Neural crest cell (in vitro differentiated cells): ENCODE measurements at places on chromosomes 7 and 10. TPM values are rescaled to one million over a fixed set of nuclear protein-coding genes. Genes with fewer than 3 reads are reported as not detected.

GRCh38 chr7:30032310-30033125 lies 4.3 kb downstream of the PLEKHA8 start:
- no peak for DNase-seq

GRCh38 chr7:130961128-130961601 lies 227.2 kb upstream of the KLF14 start:
- no peak for DNase-seq

DNA sequence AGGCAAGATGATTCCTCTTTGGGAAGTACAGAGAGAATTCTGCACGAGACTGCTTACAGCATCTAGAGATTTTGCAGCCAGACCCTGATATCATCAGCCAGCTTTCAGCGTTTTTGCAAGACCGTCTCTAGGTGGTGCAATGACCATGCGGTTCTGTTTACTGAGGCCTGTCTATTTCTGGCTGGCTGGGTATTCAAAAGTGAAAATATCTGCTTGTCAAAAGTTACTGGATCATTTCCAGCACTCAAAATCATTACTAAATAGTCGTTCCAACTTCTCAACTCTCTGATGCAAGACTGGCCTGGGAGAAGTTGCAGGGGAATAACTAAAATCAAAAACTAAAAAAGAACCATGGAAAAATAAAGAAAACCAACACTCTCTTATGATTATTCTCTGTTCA lies 240.1 kb downstream of the ELMO1 start:
- peak; percentile 23 for DNase-seq

DNA sequence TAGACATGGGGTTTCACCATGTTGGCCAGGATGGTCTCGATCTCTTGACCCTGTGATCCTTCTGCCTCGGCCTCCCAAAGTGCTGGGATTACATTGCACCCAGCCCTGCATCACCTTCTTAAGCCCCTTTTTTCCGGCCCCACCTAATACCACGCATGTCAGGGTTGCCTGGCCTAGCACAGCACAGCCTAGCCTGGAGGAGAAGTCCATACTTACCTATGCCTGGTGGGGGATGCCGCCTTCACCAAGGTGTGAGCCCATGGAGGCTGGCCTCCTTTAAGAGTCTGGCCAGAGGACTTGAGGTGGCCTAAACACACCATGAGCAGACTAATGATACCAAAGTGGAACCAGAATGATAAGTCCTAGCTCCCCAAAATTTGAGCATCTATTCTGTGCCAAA lies 22.0 kb upstream of the CUX1 start:
- DNase-seq: no peak

DNA sequence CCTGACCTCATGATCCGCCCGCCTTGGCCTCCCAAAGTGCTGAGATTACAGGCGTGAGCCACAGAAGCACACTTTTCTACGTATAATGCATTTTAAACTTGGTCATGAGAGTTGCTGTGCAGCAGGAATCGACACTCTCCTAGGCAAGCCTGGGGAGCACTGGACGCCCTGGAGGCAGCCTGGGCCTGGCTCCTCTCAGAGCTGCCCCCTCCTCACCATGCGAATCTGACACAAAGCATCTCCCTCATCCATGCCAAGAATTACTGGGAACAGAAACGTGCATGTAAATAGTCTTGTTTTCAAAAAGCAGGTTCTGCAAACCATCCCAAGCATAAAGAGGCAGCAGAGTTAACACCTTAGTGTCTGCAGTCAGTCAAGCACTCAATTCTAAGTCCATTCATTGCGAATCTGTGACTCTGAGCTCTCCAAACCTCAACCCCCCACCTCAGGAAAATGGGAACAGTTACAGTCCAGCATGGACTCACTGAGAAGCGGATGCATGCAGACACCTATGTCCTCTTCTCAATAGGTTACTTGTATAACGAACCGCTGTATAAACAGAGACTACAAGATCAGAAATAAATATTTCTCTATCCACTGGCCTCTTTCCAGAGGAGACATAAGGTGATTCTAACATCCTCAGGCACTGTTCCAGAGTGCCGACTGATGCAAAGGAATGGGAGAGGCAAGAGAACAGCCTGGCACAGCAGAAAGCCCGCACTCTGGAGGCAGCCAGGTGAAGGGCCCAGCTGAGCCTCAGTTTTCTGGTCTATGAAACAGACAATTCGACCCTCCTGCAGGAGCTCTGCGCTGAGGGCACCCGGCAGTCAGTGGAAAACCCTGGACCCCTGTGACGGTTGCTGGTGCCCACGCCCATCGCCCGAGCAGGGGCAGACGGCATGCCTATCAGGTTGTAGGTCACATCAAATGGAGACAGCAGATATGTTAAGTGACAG lies 68.9 kb downstream of the MAD1L1 start:
- no peak for DNase-seq

The GPC2 gene
- 97.8 and 106 TPM in 2 replicates for total RNA-seq

- no peak for DNase-seq
Observed at GRCh38 chr7:129667551-129667950, 56.0 kb downstream of the NRF1 start.

- no peak for DNase-seq
Observed at GRCh38 chr10:23376229-23376655, 31.6 kb upstream of the C10orf67 start.

DNA sequence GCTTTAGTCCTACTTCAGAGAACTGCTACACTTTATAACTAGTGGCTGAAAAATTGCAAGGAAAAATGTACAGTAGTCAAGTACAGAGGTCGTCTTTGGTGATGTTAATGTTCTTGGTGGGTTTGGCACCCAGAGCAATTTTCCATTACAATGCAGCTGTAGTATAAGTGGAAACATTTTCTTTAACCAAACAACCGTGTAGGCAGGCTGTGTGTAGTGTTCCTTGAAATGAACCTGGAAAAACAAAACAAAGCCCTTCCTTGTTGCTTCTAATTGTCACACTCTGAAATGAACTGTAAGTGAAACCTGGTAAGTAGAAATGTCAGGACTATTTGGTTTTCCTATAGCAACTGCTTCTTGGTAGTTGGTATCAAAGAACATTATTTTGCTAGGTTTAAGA lies 256.9 kb downstream of the MDFIC start:
- no peak for DNase-seq

GRCh38 chr10:91635401-91636400 lies 2.8 kb upstream of the PPP1R3C start:
- peak; percentile 63 for DNase-seq

The MGAM2 gene
- total RNA-seq: 0.07 TPM in 2 replicates
